ENCODE measurements at places on chromosomes 5 and 9.

DNA sequence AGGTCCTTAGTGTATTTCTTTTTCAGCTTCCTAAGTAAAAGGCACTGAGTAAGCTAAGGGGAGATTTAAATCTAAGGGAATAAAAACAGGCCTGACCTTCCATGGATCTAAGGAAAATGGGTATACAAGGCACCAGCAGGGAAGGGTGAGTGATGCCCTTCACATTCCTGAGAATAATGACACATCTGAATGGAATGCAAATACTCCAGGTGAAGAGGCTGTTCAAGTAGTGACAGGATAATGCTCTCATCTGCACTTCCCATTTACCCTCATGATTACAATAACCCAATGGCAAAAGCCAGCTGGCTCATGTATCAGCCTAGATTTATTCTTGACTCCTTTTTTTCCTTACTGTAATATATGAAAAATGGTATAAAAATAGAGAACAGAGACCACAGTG is 216.2 kb upstream of the ACTBL2 start:
- H3K27ac ChIP-seq: peak overlapping the region; percentile 77
- no peaks in the 10 kb centered on the region for H3K36me3 ChIP-seq
- no peaks in the 10 kb centered on the region for H3K27me3 ChIP-seq
- DNase-seq: peak; percentile 78
- no peak overlapping the region for H3K4me3 ChIP-seq

GRCh38 chr5:174501461-174502069 is 222.8 kb upstream of the MSX2 start:
- no peaks in the 10 kb centered on the region for H3K27me3 ChIP-seq
- H3K36me3 ChIP-seq: no peaks in the 10 kb centered on the region
- H3K27ac ChIP-seq: no peak overlapping the region
- H3K4me3 ChIP-seq: no peak overlapping the region
- H3K4me1 ChIP-seq: peaks cover 12% of the 10 kb centered on the region

- H3K4me1 ChIP-seq: no peaks in the 10 kb centered on the region
- no peaks in the 10 kb centered on the region for H3K36me3 ChIP-seq
- no peak overlapping the region for H3K4me3 ChIP-seq
- no peaks in the 10 kb centered on the region for H3K27me3 ChIP-seq
- no peak for DNase-seq
These were observed 311.9 kb upstream of the ANKH start for GRCh38 chr5:15183520-15183919.

GRCh38 chr5:33240558-33240957 is 200.2 kb upstream of the TARS1 start:
- no peak overlapping the region for H3K4me3 ChIP-seq
- H3K27me3 ChIP-seq: no peaks in the 10 kb centered on the region
- no peaks in the 10 kb centered on the region for H3K36me3 ChIP-seq

DNA sequence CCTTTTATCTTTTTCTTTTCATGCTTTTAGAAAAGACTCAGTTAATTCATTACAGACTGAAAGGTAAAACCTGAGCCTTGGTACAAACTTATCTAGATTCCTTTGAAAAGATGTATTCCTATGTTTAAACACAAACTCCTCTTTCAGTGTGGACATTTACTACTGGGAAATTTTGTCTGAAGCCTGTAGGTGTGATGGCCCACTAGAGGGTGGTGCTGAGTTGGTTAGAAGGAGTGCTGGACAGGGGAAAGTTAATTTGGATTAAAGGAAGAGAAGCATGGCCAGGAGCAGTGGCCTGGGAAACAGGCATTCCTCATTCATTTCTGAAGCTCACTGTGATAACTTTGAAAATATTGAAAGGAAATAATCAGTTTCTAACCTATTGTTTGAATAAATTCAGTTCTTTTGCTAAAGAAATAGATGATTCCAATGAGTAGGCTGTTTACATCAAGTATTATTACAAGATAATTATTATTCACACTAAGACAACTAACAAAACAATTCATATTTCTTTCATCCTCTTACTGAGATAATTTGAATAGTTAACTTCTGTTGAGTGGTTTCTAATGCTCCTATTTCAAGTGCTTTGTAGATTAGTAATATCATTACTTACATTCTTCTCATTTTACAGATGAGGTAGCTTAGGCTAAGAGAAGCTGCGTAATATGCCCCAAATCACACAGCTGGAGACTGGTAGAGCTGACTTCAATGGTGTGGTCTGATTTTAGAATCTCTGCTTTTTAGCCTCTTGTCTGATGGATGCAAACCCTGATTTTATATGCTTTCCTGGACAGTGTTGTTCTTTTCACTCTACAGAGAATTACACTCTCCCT is 150.9 kb downstream of the ADGRV1 start:
- no peak overlapping the region for H3K4me3 ChIP-seq
- H3K27ac ChIP-seq: no peak overlapping the region
- no peak for DNase-seq
- no peaks in the 10 kb centered on the region for H3K4me1 ChIP-seq
- no peaks in the 10 kb centered on the region for H3K36me3 ChIP-seq

GRCh38 chr5:40475561-40475960 is 204.2 kb upstream of the PTGER4 start:
- H3K4me1 ChIP-seq: peaks cover 14% of the 10 kb centered on the region
- no peak overlapping the region for H3K27ac ChIP-seq
- H3K4me3 ChIP-seq: no peak overlapping the region
- H3K27me3 ChIP-seq: no peaks in the 10 kb centered on the region
